Stimulated activated CD4-positive, alpha-beta T cell treated with anti-CD3 and anti-CD28 coated beads, Interleukin-2, amount 100 ng/mL, for 48 hours (primary cell): ENCODE measurements at places on chromosomes 16 and 17.

DNA sequence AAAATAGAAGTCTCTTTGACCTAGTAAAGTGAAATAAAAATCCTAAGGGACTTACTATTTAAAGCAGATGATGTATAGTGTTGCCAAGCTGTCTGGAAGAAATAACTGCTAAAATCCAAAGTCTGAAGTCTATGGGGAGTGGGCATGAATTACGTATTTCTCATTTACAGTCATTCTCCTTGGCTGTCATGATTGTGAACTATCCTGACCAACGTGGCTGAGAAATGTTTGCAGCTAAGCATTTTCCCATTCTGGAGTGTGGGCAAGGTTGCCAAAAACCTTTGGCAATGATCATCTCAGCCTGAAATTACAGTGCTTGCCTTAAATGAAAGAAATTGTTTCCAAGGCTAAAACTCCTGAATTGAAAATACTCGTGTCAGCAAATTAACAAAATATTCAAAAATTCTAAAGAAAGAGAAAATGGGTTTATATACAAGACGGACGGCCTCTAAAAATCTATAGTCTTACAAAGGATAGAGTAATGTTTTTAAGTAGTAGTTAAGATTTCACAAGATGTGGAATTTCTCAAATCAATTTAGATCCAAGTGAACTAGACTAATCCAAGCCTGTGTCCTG is 77.0 kb downstream of the CACNG1 start:
- DNase-seq: no peak

- no peak for DNase-seq
These were observed 3.5 kb upstream of the SNX29 start for GRCh38 chr16:11973070-11973469.

DNA sequence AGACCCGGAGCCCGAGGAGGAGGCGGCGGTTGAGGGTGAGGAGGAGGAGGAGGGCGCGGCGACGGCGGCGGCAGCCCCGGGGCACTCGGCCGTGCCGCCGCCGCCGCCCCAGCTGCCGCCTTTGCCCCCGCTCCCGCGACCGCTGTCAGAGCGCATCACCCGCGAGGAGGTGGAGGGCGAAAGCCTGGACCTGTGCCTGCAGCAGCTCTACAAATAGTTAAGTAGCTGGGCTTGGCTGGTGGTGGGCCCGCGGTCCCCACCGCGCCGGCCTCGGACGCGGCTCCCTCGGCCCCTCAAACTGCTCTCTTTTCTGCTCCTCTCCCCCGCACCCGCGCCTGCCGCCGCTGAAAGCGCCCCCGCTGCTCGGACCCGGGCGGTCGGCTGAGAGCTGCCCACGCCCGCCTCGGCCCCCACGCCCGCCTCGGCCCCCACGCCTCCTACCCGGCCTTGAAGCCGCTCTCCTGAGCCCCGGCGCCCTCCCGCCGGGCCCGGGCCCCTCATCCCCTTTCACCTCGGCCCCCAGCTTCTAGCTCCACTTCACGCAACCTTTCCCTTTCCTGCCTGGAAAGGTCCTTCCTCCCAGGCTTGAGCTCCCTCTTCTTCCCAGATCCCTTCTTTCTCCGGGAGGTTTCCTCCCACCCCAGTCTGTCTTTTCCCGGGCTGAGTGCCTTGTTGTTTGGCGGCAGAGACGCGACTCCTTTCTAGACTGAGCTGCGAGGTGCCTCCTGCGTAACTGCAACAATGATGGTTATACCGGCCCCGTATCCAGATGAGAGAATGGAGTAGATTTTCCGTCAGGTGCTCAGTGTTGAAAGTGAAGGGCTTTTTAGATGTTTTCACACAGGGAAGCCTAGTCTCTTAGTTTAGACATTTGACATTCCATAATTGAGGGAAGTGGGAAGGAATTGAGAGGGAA is 850 bp downstream of the PPM1E start:
- DNase-seq: peak; percentile 1

DNA sequence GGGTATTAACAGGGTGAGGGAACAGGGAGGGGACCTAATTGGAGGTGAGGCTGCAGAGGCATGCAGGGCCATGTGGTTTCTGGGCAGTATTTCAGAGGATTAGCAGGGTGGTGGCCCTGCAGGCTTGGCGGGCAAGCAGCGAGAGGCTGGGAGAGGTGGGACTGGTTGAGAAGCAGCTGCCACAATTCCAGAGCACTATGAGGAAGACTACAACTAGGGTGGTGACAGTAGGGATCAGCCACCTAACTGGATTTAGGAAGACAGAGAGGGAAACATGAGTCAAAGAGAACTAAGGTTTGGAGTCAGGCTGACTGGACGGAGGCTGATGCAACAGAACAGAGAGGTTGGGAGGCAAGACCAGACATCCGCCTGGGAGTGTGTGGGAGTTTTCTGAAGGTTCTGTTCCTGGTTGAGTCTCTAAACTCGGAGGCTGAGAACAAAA is 12.3 kb downstream of the ALOXE3 start:
- no peak for DNase-seq

DNA sequence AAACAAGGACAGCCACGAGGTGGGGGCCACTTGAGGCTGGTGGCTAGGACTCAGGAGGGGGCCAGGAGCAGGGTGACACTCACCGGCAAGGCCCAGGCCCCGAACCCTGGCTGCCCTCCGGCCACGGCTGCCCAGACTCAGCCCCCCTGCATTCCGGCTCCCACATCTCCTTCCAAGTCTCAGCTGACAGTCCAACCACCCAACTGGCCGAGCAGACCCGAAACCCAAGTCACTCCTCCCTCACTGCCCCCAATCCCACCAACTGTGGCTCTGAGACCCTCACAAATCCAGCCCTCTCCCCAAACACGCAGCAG is 9.4 kb downstream of the HAGH start:
- no peak for DNase-seq

DNA sequence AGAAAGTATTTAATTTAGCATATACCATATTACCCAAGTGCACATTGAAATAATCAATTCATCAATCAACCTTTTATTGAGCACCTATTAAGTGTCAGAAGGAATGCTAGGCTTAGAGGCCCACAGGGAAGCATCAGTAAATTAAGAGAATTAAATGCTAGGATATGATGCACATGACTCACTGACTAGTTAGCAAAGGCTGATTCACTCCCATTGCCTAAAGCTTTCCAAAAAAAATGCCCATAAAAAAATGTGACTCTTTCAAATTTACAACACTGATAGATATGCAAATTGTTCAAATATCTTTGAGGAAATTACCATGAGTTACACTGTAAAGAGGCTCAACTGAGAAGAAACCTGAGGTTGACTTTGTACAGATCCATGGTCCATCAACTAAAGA is 883.3 kb downstream of the CDH11 start:
- DNase-seq: no peak

DNA sequence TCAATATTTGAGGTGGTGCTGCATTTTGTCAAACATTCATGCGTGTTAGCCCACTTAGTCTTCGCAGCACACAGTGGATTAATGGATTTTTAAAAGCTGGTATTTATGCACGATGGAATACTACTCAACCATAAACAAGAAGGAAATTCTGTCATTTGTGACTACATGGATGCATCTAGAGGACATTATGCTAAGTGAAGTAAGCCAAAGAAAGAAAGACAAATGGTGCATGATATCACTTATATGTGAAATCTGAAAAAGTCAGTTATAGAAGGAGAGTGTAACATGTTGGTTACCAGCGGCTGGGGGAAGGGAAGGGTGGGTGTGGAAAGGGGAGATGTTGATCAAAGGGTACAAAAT is 23.0 kb downstream of the HMOX2 start:
- no peak for DNase-seq

DNA sequence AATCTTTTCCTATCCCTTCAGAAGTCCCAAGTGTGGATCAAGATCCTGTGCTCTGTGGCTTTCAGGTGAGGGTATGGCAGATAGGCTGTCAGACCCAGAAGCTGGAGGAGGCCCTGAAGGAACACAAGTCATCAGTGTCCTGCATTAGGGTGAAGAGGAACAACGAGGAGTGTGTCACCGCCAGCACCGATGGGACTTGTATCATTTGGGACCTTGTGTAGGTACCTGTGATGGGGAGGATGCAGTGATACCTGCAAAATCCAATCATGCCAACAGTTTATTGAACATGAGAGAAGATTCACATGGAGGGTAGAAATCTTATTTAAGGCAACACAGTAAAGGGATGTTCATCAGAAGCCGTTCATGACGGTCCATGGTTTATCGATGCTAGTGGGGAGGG is 10.0 kb upstream of the USP43 start:
- no peak for DNase-seq

DNA sequence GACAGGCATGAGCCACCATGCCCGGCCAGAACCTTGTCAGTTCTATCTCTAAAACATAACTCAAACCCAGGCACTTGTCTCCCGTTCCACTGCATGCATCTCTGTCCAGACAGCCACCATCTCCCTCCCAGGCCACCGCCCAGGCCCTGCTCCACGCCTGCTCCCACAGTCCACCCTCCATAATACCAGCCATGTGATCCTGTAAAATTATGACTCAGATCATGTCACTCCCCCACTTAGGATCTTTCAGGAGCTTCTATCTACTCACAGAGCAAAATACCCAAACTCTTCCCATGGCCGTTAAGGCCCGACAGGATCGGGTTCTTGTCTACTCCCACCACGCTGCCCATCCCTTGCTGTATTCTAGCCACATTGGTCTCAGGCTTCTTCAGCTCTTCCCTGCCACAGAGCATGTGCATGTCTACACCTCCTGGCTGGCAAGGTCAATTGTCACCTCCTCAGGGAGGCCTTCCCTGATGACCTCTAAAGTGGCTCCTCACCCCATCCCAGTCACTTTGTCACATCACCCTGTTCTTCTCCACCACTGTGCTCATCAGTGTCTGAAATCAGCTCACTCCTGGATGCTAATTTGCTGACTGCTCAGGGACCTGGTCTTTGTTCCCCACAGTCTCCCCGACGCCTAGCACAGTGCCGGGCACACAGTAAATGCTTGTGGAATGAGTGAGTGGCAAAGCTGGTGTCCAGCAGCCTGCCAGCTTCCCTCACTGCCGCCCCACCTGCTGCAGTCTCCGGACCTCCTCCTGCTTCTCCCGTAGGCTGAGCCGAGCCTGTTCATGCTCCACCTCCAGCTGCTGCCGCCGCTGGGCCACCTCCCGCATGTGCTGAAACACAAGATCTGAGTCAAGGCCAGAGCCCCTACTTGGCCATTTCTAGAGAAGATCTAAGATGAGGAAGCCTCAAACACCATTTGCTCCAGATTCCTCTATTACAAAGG is 6.7 kb downstream of the TSPOAP1 start:
- no peak for DNase-seq

- DNase-seq: no peak
These were observed 5.2 kb upstream of the CCL13 start for GRCh38 chr17:34351096-34351495.

- DNase-seq: no peak
These were observed 33.8 kb downstream of the SLC47A1 start for GRCh38 chr17:19567216-19568015.

DNA sequence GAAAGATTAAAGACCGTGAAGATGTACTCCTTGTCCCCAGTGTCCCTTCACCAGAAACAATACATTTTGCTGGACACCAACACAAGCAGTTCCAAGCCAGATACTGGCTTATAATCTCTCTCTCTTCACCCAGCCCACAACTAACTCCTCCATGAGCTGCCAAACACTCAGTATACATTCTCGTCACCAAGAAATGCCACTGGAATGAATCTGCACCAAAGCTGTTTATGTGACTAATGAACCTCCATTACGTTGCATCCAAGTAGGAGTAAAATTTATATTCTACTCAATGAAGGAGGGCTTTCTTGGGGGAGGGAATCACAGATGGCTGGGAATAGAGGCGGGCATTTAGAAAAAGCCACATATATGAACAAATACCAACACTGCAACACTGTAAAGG is 20.9 kb upstream of the SOX9 start:
- DNase-seq: no peak

- DNase-seq: no peak
These were observed 2.0 kb downstream of the AKAP10 start for GRCh38 chr17:19975601-19976000.

DNA sequence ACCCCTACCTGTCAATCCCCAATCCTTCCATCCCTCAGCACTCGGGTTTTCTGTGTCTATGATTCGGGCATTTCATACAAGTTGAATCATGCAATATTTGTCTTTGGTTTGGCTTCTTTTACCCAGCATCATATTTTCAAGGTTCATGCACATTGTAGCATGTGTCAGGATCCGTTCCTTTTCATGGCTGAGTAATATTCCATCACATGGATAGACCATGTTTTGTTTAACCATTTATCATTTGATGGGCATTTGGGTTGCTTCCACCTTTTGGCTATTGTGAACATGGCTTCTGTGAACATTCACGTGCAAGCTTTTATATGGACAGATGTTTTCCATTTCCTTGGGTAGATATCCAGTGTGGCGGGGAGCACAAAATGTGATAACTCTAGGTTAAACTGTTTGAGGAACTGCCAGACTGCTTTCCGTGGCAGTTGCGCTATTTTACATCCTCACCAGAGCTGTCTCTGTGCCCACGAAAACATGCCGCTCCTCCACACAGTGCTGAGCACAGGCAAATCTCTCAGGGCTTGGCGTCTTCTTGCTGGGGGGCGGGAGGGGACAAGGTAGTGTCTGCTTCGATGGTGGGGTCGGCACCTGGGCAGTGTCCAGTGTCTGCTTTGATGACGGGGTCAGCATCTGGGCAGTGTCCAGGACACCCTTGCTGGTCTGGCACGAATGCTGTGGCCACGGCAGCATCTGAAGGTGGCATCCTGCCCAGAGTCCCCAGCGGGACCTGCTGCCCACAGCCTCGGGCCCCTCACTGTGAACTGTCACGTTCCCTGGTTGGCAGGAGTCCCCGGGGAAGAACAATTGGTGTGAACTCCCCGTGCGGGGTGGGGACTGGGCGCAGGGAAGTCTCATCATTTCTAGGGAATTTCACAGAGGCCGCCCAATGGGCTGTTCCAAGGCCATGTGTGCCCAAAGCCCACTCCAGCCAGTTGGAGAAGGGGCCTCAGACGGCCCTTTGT is 32.4 kb upstream of the JPH3 start:
- no peak for DNase-seq

DNA sequence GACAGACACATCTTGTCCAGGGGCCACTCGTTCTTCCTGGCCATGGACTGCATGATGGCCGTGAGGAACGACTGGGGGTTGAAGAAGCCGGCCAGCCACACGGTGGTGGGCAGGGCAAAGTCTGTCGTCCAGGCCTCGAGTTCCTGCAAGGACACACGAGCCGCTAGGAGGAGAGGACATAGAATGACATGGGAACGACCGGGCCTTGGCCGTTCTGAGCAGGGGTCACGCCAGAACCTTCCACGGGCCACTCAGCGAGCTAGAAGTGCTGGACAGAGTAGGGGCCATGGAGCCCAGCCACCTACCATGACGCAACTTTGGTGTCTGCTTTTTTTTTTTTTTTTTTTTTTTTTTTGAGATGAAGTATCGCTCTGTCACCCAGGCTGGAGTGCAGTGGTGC is 47.0 kb downstream of the PGS1 start:
- DNase-seq: no peak

- no peak for DNase-seq
These were observed 17.6 kb downstream of the CDK5R1 start for GRCh38 chr17:32504166-32504990.

- no peak for DNase-seq
These were observed 1.8 kb upstream of the SHISA9 start for GRCh38 chr16:12899529-12900143.
